Pancreas (tissue), 10 donors: ENCODE measurements at places on chromosomes 7 and 10. TPM values are rescaled to one million over a fixed set of nuclear protein-coding genes. Genes with fewer than 3 reads are reported as not detected.

Gene ANK3
- polyA plus RNA-seq, result 7.7 TPM

Gene CREM
- 14.9 TPM for polyA plus RNA-seq

Gene INMT
- polyA plus RNA-seq, result 18.7 TPM

Gene ZP3
- polyA plus RNA-seq, result 7.6 TPM

Gene ACSM6
- 0.87 TPM for polyA plus RNA-seq

Gene CLDN3
- polyA plus RNA-seq, result 122 TPM

Gene ATOH7
- polyA plus RNA-seq, result 0.11 TPM

Gene TCERG1L
- 1.9 TPM for polyA plus RNA-seq

Gene MAT1A
- polyA plus RNA-seq, result 8.2 TPM

Gene SGCE
- polyA plus RNA-seq, result 9.8 TPM

- no peak for DNase-seq
These were observed 46.8 kb downstream of the WIPF3 start for GRCh38 chr7:29853072-29853471.

DNA sequence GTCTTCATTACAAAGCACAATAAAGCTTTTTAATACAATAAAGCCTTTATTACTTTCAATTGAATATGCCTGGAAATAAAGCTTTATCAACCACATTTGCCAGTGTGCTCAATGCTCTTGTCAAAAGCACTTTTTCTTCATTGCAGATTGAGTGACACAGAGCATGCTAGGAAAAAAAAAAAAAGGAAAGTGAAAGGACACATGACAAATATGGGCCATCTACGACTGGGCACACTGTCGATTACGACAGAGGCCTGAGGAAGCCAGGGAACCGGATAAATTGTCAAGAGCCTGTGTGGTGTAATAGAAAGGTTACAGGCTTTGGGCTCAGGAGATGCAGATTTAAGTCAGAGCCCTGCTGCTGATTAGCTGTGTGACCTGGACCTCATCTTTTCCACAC lies 84.8 kb upstream of the LRGUK start:
- DNase-seq, result no peak

- DNase-seq, result no peak
These were observed 80.8 kb downstream of the DNAJB9 start for GRCh38 chr7:108650467-108650866.

GRCh38 chr7:2165610-2166594 lies 66.8 kb downstream of the MAD1L1 start:
- no peak for DNase-seq

DNA sequence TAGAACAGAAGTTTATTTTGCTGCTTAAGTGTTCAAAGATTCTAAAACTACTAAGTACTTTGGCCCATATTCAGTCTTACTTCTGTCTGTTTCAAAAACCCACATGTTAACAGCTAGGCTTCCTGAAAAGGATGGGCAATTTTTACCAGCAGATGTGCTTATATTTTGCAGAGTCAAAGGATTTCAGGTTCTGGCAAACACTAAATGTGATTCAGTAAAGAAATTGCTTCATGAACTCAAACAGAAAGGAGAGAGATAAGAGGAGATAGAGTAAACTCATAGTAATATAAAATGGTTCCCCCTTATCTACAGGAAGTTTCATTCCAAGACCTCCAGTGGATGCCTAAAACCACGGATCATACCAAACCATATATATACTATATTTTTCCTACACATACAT lies 248.5 kb downstream of the AGMO start:
- DNase-seq, result no peak

GRCh38 chr7:115940460-115941060 lies 90.0 kb downstream of the TFEC start:
- DNase-seq, result no peak

DNA sequence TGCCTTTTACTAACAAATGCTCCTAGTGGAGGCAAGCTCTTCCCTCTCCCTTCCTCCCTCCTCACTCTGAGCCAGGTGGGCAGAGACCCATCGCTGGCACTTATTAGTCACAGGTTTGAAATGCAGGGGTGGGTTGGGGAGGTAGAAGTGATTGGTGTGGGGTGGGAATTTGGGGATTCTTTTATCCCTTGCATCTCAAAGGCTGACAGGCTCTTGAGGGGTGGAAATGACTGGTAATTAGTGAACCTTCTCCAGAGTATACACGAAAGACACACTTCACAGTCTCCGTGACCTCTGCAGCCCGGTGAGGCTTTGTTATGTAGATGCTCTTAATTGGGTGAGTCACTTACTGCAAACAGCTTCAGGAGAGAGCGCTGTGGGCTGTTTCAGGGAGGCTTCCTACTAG lies 13.9 kb upstream of the LRMDA start:
- no peak for DNase-seq

DNA sequence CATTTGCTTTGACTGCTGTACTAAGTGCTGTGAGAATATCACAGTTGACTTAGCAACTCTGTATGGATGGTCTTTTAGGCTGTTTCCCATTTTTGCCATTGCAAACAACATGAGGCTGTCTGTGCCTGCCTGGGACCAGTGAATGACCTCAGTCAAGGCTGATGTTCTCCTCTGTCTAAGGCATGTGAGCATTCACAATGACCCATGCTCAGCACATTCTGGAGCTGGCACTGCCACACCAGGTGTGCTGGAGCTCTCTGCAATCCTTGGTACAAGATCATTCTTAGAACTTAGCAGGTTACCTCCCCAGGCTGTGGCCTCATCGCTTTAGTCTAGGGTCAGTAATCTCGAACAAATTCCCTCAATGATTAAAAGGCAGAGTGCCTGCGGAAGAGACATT lies 61.9 kb downstream of the SH3PXD2A start:
- DNase-seq, result no peak

DNA sequence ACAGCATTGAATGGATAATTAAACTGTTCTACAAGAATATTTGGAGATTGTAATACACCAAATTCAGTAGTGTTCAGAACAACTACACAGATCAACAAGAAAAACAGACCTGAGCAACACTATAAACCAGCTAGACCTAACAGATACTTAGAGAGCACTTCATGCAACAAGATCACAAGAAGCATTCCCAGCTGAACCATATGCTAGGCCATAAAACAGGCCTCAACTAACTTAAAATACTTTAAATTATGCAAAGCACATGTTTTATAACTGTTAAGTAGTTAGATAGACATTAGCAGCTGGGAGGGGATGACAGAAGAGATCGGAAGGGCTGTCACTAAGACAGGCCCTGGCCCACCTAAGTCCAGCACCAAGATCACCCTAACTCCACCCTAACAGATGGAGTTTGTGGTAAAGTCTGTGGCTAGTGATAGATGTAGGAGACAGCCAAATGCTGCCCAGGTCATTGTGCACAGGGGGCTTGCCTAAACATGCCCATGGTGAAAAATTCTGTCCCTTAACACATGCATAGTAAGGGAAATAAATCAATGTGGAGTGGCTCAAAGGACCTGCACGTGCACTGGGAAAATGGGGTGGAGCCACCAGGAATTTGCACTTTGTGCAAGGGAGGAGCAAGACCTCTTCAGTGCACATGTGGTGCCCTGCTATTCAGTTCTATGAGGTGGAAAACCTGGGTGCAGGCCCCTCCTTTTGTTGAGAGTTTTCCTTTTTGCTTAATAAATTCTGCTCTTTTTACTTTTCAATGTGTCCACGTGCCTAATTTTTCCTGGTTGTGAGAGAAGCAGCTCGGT lies 567.8 kb upstream of the NRG3 start:
- no peak for DNase-seq

- no peak for DNase-seq
These were observed 2.9 kb upstream of the VCL start for GRCh38 chr10:73995035-73995358.

- no peak for DNase-seq
These were observed 21.9 kb downstream of the THNSL1 start for GRCh38 chr10:25038325-25038724.

- no peak for DNase-seq
These were observed 5.2 kb downstream of the INPP5A start for GRCh38 chr10:132542819-132543218.

- DNase-seq, result no peak
These were observed 4.5 kb downstream of the CAMK2B start for GRCh38 chr7:44320794-44321371.
